Mesenteric fat pad (tissue), 1 donor: ENCODE measurements at places on chromosomes 13 and 19. TPM values are rescaled to one million over a fixed set of nuclear protein-coding genes. Genes with fewer than 3 reads are reported as not detected.

- no peak for DNase-seq
These were observed 391.9 kb downstream of the DLEU7 start for GRCh38 chr13:50451609-50452008.

DNA sequence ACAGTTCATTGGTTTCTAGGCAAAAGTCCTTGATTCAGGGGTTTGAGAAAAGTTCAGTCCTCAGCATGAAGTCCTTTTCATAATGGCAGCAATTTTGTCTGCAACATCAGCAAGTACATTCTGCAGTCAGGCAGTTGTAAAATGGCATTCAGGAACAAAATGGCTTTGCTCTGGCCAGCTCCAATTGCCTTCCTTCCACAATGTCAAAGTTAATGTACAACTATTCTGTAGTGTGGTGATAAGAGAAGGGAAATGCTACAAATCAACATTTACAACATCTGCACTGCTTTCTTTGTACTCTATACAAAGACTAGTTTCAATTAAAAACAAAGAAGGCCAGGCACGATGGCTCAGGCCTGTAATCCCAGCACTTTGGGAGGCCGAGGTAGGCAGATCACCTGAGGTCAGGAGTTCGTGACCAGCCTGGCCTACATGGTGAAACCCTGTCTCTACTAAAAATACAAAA is 1.8 kb upstream of the NEK3 start:
- DNase-seq, result no peak

DNA sequence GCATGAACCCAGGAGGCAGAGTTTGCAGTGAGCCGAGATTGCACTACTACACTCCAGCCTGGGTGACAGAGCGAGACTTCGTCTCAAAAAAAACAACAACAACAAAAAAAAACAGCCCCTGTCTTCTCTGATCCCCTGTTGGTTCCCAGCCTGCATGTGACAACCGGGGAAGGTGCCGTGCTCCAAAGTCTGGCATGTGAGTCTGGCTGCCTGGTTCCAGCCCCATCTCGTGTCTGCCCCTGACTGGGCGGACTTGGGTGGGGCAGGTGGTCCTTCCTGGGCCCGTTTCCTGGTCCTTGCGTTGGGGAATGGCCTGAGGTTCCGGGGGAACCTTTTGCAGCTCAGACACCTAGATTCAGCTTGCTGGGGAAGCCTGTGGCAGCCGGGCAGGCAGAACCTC is 50.5 kb downstream of the DNM2 start:
- DNase-seq, result no peak

GRCh38 chr13:97977982-97978381 is 24.5 kb downstream of the IPO5 start:
- DNase-seq, result no peak

DNA sequence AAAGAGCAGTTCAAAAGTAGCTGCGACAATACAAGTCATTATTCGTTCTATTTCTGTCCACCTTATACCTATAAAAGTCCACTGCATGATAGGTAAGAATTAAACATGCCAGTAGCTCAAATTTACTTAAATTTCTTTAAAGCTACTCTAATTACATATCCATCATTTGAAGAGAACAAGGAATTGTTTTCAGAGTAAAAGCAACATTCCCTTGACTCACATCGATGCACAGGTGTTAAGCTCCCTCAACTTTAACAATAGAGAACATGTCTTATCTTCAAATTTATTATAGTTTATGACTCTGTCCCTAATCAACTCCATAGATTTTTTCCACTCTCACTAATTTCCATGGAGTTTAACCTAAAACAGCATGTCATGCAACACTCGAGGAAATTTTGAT is 157.5 kb upstream of the ATXN8OS start:
- no peak for DNase-seq

DNA sequence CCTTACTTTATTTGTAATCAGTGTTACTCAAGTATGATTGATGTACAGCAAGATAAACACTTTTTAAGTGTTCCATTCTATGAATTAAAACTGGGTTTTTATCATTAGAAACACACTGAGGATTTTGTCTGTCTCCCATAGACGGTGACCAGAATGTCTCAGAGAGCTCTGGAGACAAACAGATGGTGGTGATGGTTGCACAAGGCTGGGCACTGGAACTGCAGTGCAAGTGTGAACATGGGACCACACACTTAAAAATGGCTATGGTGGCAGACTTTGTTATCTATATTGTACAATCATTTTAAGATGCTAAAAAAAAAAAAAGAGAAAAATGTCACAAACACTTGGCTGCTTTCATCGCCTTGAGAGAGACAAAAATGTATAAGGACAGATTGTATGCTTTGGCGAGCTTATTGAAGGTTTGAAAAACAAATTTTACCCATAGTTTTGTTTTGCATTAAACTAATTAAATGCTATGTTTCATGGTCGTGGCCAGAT is 273.0 kb downstream of the SHISA2 start:
- no peak for DNase-seq

DNA sequence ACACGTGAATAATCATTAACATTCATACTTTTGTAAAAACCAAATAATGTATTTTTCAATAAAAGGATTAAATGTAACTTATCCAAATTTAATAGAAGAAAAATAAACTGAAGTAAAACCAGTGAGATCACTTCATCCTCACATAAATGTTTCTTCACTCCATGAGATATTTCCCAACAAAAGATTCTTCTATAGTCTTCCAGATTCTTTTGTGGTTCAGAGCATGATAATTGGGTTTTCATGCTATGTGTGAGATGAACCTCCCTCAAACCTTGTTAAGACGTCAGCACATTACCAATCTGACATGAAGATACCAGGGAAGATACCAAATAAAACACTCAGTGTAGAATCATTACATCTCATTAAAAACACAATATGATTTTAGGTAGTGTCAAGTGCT is 62.9 kb upstream of the OXGR1 start:
- no peak for DNase-seq

DNA sequence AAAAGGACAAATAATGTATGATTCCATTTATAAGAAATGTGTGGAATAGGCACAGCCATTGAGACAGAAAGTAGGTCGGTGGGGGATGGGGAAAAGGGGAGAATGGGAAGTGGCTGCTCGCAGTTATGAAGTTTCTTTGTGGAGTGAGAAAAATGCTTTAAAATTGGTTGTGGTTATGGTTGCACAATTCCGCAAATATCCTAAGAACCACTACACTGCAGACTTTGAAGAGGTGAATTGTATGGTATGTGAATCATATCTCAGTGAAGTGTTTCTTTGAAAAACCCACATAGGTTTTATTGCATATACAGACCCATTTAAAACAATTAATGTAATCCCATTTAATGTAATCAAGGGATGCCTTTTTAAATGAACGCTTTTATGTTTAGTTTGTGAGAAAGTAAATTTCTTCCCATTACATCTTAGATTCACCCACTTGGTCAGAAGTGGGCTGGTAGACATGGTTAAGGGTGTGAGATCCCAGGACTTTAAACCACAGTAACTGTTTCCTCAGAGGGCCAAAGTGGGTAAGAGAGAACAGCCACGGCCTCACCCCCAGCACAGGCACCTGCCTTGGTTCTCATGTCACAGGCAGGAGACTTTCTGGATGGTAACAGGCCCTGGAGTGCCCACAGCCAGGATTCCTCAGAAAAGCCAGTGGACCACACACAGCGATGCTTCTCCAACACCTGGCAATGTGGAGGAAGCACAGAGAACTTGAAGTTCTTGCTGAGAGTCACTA is 119.3 kb upstream of the GJB6 start:
- no peak for DNase-seq

DNA sequence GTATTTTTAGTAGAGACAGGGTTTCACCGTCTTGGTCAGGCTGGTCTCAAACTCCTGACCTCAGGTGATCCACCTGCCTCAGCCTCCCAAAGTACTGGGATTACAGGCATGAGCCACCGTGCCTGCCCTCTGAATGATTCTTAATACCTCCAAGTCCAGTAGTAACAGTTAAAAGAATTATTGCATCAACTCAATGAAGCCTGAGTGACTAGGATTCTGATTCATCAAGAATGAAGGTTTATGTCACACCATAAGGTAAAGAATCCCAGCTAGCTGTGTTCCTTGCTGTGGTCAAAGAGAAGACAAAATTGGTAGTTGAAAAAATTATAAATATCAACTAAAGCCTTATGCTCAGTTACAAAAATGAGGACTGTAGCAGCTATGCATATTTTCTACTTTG is 81.2 kb upstream of the ABCC4 start:
- DNase-seq, result no peak

DNA sequence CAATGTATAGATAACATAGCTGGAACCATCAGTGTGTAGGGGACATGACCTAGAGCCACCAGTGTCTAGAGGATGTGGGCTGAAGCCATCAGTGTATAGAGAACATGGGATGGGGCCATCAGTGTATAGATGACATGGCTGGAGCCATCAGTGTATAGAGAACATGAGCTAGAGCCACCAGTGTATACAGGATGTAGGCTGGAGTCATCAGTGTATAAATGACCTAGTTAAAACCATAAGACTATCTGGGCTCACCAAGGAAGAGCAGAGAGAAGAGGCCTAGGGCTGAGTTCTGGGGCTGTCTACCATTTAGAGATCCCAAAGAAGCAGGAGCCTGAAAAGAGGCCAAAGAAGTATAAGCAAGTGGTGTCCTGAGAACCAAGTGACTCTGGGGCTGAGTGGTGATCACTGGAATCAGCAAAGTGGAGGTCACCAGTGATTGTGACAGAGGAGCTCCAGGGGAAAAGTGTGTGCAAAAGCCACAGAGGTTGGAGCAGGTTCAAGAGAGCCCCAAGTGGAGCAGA is 41.0 kb downstream of the RFX2 start:
- DNase-seq, result no peak

GRCh38 chr13:100675661-100676129 is 1.1 kb upstream of the TMTC4 start:
- DNase-seq, result no peak

GRCh38 chr13:71831716-71832115 is 35.3 kb downstream of the DACH1 start:
- no peak for DNase-seq

GRCh38 chr13:89721216-89721615 is 1626.3 kb upstream of the MIR17HG start:
- no peak for DNase-seq

GRCh38 chr19:57701625-57702024 is 7.4 kb downstream of the ZNF154 start:
- DNase-seq, result no peak

DNA sequence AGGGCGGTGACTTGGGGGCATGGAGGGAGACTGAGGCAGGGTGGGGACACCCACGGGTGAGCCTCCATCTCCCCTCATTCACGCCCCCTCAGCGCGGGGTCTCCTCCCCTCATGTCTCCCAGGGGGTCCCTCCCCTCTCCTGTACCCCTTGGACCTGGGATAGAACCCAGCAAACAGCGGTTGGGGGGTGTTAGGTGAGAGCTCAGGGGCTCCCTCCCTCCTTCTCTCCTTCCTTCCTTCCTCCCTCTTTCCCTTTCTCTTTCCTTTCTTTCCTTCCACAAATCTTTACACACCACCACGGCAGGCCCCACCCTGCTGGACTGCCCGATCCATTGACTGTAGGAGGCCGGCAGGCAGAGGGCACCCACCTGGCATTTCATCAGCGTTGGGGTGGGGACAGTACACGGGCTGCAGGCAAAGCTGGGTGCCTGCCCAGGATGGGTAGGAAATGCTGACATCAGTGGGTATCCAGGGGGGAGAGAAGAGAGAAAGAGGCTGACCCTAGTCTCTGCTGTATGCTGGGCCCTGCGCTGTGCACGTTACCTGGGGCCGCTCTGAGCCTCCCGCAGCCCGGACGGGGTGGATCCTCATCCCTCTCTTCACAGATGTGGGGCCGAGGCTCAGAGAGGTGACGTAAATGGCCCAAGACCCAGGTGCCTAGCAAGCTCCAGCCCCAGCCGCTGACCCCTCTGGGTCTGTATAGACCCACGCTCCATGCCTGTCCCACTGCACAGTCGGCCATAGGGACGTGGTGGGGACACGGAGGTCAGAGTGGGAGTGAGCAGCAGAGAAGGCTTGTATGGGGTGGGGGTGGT is 3.5 kb downstream of the SSC5D start:
- DNase-seq, result no peak

The GARIN5A gene
- 0.35 TPM for total RNA-seq

The NOVA2 gene
- total RNA-seq, result 15.4 TPM

The ELSPBP1 gene
- not detected for total RNA-seq

The PCSK4 gene
- 0.96 TPM for total RNA-seq

The SULT2A1 gene
- not detected for total RNA-seq

The ADAMTSL5 gene
- 1.8 TPM for total RNA-seq

The CASP14 gene
- not detected for total RNA-seq

The URAD gene
- 1.7 TPM for total RNA-seq

The SHC2 gene
- 29.1 TPM for total RNA-seq

The P2RY11 gene
- total RNA-seq, result 17.7 TPM
